NAMALWA (cell line): ENCODE measurements at places on chromosomes 7 and 10.

GRCh38 chr10:69646185-69647060 lies 16.4 kb downstream of the FAM241B start:
- DNase-seq, result no peak

DNA sequence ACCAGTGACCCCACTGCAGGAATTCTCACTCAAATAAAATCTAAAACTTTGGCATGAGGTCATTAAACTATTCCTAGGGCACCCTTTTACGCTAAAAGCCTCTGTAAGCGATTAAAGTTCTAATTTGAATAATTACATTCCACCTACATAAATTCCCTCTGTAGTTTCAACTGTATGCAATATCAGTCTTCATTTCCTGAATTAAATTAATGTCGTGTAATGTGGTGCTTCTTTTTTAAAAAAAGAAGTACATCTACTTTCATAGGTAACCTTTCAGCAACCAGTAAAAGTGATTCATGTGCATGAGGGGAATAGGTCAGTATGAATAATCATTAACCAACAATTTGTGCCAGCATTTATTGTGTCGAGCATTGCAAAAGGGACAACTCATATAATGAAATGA lies 44.7 kb downstream of the IMMP2L start:
- DNase-seq, result no peak

GRCh38 chr7:37187179-37187578 lies 261.5 kb downstream of the ELMO1 start:
- DNase-seq, result no peak

GRCh38 chr10:70513848-70514309 lies 35.3 kb downstream of the PALD1 start:
- no peak for DNase-seq

- no peak for DNase-seq
These were observed 8.3 kb downstream of the CSTF2T start for GRCh38 chr10:51691135-51691534.
